ENCODE measurements at places on chromosomes 1 and 21.

DNA sequence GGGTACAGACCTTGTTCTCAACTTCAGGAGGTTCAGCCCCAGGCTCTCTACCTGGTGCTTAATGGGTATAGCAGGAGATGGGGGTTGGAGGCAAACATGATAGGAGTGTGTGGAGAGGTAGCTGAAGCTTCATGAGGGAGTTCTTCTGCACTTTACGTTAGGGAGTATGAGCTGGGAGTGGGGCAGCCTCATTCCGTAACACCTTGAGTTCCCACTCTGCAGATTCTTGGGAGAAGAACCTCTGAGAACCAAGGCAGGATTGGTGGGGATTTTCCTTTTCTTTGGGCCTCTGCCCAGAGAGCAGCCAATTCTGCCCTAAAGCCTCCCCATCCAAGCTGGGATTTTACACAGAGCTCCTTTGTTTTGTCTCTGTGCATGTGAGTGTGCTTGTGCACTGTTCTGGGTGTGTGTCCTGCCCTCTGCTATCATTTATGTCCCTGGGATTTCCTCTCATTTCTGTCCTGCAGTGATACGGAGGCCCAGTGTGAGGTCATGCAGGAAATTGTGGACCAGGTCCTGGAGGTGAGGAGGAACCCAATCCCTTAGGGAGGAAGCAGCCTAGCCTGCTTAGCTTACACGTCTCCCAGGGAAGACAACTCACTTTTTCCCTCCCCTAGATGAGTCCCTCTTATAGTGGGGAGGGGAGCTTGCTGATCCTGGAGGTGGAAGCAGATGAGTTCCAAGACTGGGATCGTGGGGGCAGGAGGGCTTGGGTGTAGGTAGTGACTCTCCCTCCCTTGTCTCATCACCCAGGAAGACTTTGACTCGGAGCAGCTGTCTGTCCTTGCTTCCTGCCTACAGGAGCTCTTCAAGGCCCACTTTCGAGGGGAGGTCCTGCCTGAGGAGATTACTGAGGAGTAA lies 11.6 kb upstream of the SLC27A3 start:
- no peak for DNase-seq

- no peak for DNase-seq
Measured at GRCh38 chr1:54844564-54844963, 42.4 kb downstream of the DHCR24 start.

DNA sequence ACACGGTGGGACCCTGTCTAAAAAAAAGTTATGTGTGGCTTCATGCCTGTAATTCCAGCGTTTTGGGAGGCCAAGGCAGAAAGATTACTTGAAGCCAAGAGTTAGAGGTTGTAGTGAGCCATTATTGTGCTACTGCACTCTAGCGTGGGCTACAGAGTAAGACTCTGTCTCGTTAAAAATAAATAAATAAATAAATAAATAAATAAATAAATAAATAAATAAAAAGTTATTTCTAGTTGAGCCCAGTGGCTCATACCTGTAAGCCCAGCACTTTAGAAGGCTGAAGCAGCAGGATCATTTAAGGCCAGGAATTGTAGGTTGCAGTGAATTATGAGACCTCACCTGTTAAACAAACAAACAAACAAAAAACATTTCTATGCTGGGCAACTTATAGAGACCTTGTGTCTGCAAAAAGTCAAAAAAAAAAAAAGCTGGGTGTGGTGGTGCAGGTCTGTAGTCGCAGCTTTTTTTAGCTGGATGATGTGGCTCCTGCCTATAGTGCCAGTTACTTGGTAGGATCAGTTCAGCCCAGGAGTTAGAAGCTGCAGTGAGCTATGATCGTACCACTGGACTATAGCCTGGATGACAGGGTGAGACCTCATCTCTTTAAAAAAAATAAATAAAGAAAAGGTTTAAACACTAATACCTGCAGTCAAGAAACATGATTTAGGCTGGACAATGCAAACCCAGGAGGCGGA lies 25.6 kb downstream of the GON4L start:
- no peak for DNase-seq

DNA sequence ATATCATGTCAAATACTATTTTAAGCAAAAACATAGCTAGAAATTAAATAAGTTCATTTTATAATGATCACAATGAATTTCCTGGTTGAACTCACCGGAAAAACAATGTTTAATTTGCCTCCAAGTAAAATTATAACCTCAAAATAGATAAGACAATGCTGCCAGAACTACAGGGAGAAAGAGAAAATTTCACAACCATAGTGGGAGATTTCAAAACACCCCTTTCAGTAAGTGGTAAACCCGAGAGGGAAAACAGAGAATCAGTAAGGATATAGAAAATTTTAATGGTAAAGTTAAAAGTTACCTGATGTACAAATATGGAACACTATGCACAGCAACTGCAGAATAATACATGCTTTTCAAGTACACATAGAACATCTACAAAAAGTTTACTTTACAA lies 43.2 kb upstream of the PLA2G4A start:
- no peak for DNase-seq

GRCh38 chr1:215900684-215901083 lies 333.6 kb downstream of the KCTD3 start:
- DNase-seq: no peak

- DNase-seq: no peak
Measured at GRCh38 chr1:24235921-24236788, 49.1 kb upstream of the IFNLR1 start.

GRCh38 chr1:110150330-110151174 lies at the start of gene SLC6A17:
Gene SLC6A17 (plus strand): TSS chr1:110150494. CDS start chr1:110166930, 16,436 bp downstream.
- DNase-seq: no peak

GRCh38 chr21:39444421-39445180 lies 977 bp downstream of the LCA5L start:
- DNase-seq: no peak

- DNase-seq: no peak
Measured at GRCh38 chr1:54583871-54584270, 35.8 kb downstream of the ACOT11 start.

DNA sequence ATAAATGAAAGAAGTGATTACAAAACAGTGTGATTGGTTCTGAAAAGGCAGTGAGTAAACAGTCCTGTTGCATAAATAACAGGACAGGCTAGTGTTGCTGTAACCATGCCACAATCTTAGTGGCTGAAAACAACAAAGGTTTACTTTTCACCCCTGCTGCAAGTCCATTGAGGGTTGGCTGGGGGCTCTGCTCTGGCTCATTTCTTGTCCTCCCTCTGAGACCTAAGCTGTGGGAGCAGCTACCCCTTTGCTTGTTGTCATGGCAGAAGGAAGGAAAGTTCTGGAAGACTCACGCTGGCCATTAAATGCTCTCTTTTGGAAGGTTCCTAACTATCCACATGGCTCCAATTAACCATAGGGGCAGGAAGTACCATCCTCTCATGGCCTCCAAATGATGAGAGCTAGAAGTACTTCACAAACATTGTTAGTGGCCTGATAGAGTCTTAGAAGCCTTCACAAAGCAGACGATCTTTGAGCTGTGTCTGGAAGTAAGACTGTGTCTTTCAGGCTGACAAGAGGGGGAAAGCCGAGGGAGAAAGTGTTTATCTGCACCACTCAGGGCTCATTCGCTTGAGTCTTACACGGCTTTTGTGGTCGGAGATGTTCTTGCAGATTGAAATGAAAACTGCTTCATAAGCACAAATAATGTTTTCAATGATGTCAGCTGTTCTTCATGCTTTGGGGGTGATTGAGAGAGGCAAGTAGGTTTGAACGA lies 11.9 kb downstream of the RCSD1 start:
- DNase-seq: no peak

DNA sequence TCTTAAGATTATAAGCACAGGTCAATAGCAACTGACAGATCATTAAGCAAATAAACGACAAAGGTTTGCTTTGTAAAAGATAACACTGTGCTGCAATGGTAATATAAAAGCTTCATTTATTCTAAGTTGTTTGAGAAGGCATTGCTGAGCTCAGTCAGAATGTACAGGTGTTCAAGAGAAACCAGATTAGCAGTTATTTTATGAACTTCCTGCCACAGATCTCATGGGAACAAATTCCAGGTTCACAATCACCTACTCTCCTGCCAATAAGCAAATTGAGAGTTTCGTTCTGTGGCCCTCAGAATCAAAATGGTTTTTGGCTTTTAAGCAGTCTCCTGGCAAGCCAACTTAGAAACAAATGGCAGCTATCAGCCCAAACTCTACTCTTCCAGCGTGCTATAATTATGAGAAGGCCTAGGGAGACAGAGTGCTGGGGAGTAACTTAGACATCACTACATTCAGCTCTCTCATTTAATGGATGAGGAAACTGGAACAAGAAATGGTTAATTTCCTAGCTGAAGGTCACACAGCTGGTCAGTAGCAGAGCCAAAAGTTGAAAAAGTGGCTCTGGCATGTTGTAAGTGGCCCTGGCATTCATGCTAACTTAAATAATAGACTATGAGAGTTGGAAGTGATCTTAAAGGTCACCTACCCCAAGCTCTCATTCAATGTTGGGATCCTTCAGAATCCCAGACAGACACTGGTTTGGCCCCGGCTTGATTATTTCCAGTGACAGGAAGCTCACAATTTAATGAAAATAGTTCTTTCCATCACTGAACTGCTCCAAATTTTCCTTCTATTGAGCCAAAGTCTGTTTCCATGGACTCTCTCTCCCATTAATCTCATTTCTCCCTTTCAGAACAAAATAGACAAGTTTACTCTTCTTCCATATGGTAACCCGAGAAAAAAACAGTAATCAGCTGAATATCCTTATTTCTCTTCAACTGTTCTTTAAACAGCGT lies 82.6 kb upstream of the EDEM3 start:
- no peak for DNase-seq

DNA sequence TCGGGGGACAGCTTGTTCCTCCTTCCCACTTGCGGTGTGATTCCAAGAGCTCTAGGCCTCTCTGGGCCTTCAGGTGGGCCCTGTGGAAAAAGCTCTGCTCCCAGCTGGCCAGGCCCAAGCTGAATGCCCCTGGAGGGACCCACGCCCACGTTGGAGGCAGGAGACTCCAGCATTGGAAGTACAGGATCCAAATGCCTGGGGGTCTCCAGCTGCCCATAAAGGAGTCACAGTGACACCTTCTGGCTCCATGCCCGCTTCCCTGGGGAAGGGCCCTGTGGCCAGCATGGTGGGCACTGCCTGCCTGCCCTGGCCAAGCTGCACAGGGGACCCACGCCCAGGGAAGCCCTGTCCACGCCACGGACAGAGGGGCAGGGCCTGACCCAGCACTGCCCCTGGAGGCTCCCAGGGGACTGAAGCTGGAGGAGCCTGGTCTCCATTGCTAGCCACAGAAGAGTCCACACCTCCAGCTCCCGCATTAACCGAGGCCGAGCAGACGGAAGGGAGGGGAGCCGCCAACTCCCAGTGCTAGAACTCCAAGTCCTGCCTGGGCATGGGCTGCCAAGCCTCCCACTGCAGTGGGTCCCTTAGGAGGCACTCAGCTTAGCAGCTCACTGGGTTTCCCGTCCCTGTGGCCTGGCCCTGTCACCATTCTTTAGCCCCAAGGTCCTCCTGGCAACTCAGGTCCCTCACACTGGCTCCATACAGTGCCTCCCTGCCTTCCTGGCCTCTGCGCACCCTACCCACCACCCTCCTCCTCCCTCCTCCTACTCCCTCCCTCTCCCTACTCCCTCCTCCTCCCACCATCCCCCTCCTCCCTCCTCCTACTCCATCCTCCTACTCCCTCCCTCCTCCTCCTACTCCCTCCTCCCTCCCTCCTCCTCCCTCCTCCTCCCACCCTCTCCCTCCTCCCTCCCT lies 41.9 kb downstream of the WNT9A start:
- DNase-seq: no peak

DNA sequence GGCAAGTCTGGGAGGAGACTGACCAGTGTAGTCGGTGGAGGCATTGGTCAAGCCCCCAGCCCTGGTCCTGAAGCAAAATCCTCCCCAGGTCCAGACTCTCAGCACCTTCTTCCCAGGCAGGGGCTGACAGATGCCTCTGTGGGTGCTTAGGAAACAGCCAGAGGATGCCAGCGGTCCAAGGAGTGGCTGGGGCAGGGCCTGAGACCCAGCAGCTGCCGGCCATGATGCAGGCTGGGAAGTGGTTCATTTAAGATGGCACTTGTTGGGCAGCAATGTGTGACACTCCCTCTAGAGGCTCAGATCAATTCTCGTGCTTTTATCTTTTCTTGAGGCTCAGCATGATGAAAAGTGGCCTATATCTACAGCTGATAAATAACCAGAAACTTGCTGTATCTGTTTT lies 165.0 kb upstream of the VAMP3 start:
- DNase-seq: no peak

GRCh38 chr1:246215510-246215903 lies 291.6 kb downstream of the SMYD3 start:
- no peak for DNase-seq

DNA sequence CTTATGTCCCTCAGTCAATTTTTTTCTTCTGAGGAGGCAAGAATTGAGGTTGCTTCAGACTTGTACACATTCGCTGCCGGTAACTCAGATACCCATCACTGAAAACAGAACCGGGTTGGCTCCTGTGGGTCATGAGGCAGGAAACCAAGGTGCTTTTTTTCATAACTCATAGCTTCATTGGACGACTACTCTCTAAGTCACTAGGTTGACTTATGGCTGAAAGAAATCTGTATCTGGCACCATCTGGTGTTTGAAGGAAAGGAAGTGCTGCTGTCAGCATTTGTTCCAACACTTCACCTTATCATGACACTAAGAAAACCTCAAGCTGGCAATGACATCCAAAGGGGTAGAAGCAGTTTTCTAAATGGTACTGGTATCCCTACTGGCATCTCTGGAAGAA lies 82.3 kb downstream of the TBX19 start:
- peak; percentile 37 for DNase-seq

- DNase-seq: no peak
Measured at GRCh38 chr1:226223786-226224244, 351 bp downstream of the MIXL1 start.

DNA sequence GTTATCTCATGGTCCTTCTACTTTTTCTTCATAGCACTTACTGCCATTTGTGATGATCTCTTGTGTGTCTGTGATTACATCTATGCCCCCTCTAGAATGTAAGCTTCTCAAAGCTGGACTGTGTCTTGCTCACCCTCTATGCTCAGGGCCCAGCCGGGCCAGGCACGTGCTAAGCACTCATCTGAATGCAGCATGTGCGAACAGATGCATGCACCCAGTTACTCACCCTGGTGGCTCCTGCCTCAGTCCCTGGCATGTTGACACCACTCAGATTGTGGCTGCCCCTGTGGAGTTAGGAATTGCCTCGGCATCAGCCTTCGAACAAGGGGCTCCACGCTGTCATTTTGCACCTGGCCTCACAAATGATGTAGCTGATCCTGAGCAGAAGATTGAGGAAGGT lies 19.6 kb upstream of the PABPC4 start:
- DNase-seq: no peak

DNA sequence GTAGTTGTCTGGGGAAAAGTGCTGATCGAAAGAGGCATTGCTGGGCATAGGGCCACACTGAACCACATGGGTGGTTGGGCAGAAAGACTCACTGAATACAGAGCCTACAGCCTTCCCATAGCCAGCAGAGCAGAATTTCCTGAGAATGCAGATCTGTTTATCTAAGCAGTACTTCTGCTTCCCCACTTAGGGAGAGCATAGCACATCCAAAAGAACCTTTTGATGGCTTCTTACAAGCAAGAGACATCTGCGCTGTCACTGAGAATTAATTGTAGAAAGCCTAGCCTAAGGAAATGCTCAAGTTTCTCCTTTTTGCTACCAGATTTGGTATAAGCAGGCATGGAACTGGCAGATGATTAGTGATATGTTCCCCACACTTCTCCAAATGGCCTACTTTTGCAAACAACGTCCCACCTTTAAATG lies 13.0 kb upstream of the KLHDC8A start:
- no peak for DNase-seq

GRCh38 chr21:25298512-25299491 lies 308.5 kb downstream of the MRPL39 start:
- DNase-seq: no peak

Data from CD4-positive, alpha-beta T cell (primary cell).